ENCODE measurements at places on chromosomes 1 and 21. TPM values are rescaled to one million over a fixed set of nuclear protein-coding genes. Genes with fewer than 3 reads are reported as not detected.

GRCh38 chr1:24713736-24714135, 31.5 kb upstream of the CLIC4 start:
- H3K27me3 ChIP-seq = no peaks in the 10 kb centered on the region
- no peak overlapping the region for H3K27ac ChIP-seq
- no peak for DNase-seq
- peaks cover 10% of the 10 kb centered on the region for H3K4me1 ChIP-seq
- H3K4me3 ChIP-seq = no peak overlapping the region

DNA sequence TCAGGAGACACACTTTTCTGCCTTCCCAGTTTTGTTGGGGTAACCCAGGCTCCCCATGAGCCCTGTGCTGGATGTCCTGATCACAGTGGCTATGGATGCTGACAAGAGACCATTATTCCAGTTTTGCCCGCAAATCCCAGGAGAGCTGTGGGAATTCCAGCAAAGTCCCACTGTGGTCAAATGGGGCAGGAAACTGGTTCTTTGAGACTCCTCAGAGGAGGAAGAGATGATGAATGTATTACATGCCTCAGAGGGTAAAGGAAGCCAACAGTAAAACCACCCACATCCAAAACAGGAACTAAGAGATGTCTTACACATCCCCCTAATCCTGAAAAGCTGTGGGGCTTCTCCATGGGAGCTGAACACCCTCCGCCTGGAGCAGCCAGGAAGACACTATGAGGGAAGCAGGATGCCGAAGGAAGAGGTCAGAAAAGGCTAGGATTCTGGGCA, 12.8 kb upstream of the MPZL1 start:
- H3K27me3 ChIP-seq = peaks cover 7% of the 10 kb centered on the region
- no peaks in the 10 kb centered on the region for H3K36me3 ChIP-seq
- no peak overlapping the region for H3K27ac ChIP-seq
- no peak for DNase-seq

DNA sequence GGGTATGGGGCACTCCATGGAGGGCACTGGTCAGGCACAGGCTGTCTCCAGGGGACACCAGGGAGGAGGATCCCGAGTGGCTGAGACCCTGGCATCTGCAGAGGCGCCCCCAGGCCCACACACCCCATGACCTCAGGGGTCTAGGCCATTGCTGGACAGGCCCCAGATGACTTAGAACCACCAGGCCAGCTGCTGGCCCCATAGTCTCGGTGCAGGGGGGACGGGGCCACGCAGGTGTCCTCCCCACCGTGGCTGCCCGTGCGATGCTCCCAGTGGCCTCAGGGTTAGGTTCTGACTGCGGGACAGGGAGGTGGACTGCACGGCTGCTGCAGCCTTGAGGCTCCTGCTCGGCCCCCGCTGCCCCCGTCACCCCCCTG, 44.0 kb downstream of the MORN1 start:
- DNase-seq = no peak
- H3K36me3 ChIP-seq = no peaks in the 10 kb centered on the region
- H3K4me1 ChIP-seq = no peaks in the 10 kb centered on the region
- H3K4me3 ChIP-seq = no peak overlapping the region

Gene NHLH1
- total RNA-seq = 0.31 TPM

- DNase-seq = no peak
- no peaks in the 10 kb centered on the region for H3K27me3 ChIP-seq
- peaks cover 5% of the 10 kb centered on the region for H3K36me3 ChIP-seq
- H3K4me1 ChIP-seq = no peaks in the 10 kb centered on the region
- H3K4me3 ChIP-seq = no peak overlapping the region
- H3K27ac ChIP-seq = no peak overlapping the region
Measured at GRCh38 chr1:243465081-243465480, 209.2 kb downstream of the SDCCAG8 start.

Data from osteocyte (in vitro differentiated cells).